Uterus (tissue), 4 donors: ENCODE measurements at places on chromosomes 11 and 22. TPM values are rescaled to one million over a fixed set of nuclear protein-coding genes. Genes with fewer than 3 reads are reported as not detected.

The ASCL3 gene
- not detected for total RNA-seq

The NTM gene
- total RNA-seq = not detected

The OR2AG1 gene
- total RNA-seq = not detected

The IRAG1 gene
- total RNA-seq = 54.5 TPM

The CHRM1 gene
- not detected for total RNA-seq

The HPX gene
- total RNA-seq = 0.29 TPM

DNA sequence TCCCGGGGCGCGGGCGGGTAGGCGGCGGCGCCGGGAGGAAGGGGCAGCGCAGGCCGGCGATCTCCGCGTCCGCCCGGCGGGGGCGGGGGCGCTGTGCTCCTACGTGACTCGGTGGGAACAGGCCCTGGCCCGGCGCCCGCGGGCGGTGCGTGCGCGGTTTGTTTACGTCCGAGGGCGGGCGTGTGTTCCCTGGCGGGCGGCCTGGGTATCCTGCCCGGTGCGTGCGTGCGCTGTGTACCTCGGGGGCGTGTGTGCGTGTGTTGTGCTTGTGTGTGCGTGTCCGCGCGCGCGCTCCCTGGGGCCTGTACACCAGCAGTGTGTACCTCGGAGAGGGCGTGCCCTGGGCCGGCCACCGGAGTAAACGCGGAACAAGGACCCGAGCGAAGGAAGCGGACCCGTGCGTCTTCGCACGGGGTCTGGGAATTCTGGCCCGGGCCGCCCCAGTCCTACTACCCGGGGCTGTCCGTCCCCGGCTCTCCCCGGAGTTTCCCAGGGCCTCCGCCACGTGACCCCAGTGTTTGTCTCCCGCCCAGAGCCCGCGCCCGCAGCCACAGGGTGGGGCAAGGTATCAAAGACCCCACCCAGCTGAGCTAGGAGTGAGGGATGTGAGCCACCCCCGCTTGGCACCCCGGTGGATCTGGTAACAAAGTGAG lies 769 bp downstream of the MAFF start:
- DNase-seq = peak; percentile 89

DNA sequence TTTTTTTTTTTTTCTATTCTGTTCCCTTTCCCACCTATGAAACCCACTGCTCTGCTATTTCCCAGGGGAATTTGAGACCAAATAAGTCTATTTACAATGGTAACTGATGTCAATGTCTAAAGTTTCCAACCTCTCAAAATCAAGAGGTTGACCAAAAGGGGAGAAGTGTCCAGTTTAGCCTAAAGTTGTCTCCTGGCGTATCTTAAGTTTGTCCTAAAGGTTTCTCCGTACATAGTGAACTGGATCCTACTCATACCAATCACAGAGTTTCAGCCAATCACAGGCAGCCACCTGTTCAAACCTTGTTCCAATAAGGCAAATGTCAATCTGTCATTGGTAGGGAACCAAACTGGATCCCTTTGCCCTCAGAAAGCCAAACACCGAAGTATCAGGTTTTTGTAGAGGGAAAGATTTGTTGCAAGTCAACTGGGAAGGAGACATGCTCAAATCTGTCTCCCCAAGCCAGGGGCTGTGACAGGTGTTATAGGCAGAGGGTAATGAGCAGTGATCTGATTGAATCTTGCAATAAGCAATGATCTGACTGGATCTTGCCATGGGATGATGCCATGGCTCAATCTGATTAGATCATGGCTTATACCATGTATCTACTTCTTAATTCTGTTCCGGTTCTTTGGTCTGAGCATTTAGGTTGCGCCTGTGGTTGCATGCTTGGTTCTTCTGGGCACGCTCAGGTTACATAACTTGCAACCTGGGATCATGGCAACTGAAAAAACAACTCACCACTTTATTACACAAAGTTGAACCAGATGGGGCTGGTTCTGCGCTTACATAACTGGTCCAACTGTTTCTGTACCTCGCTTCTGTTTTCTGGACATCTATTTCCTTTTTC lies 1.1 kb upstream of the VPS37C start:
- no peak for DNase-seq

- peak; percentile 94 for DNase-seq
Measured at GRCh38 chr22:38755911-38756532, at the start of gene SUN2. TSS of gene SUN2 (minus strand) at chr22:38755998. CDS start at chr22:38752628, 3,370 bp downstream.

GRCh38 chr11:1389932-1390568 lies at the start of gene BRSK2:
TSS of gene BRSK2 (plus strand) at chr11:1389934. CDS start at chr11:1390285, 351 bp downstream.
- DNase-seq = no peak

DNA sequence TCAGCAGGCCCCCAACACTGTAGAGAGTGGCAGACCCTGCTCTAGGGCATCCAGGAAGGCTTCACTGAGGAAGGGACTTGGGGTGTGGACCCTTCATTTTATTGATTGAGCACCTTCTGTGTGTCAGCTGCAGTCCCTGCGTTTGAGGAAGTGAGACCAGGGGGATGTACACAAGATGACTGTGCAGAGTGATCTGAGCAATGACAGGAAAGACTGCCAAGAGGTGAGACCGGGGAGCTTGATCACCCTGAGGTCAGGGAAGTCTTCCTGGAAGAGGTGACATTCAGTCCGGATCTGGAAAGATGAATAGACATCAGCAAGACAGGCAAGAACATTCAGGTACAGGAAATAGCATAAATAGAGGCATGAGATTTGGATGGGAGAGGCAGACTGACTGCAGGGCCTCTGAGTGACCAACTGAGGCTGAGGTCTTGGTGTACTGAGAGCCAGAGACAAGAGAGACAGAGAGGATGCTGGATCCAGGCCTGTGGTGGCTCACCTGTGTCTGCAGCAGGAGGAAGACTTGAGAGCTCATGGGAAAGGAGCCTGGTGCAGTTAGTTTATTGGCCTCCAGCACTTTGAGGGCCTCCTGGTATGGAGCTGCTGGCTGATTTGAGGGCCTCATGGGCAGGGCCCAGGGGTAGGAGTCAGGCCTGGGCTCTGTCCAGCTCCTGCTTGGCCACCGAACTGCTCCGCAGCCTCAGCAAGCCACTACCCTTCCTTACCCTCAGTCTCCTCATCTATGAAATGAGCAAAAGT lies 5.2 kb downstream of the DGAT2 start:
- no peak for DNase-seq

GRCh38 chr22:37318364-37319109 lies 36.2 kb downstream of the CYTH4 start:
- no peak for DNase-seq

- DNase-seq = no peak
Measured at GRCh38 chr11:72996959-72997358, 145.2 kb downstream of the FCHSD2 start.

GRCh38 chr11:108093128-108093904 lies 28.1 kb upstream of the ACAT1 start:
- no peak for DNase-seq

GRCh38 chr11:107413352-107413751 lies 44.3 kb downstream of the CWF19L2 start:
- DNase-seq = no peak

DNA sequence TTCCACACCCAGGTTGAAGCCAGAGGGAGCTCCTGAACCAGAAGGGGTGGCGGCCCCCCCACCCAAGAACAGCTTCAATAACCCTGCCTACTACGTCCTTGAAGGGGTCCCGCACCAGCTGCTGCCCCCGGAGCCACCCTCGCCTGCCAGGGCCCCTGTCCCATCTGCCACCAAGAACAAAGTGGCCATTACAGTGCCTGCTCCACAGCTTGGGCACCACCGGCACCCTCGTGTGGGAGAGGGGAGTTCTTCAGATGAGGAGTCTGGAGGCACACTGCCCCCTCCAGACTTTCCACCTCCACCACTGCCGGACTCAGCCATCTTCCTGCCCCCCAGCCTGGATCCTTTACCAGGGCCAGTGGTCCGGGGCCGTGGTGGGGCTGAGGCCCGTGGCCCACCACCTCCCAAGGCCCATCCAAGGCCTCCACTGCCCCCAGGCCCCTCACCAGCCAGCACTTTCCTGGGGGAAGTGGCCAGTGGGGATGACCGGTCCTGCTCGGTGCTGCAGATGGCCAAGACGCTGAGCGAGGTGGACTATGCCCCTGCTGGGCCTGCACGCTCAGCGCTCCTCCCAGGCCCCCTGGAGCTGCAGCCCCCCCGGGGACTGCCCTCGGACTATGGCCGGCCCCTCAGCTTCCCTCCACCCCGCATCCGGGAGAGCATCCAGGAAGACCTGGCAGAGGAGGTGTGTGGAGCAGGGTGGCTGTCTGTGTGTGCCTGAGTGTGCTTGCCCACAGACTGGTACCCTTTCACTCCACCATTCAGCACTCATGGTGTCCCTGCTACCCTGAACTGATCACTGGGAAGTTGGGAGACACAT lies 6.7 kb downstream of the PHOX2A start:
- no peak for DNase-seq

DNA sequence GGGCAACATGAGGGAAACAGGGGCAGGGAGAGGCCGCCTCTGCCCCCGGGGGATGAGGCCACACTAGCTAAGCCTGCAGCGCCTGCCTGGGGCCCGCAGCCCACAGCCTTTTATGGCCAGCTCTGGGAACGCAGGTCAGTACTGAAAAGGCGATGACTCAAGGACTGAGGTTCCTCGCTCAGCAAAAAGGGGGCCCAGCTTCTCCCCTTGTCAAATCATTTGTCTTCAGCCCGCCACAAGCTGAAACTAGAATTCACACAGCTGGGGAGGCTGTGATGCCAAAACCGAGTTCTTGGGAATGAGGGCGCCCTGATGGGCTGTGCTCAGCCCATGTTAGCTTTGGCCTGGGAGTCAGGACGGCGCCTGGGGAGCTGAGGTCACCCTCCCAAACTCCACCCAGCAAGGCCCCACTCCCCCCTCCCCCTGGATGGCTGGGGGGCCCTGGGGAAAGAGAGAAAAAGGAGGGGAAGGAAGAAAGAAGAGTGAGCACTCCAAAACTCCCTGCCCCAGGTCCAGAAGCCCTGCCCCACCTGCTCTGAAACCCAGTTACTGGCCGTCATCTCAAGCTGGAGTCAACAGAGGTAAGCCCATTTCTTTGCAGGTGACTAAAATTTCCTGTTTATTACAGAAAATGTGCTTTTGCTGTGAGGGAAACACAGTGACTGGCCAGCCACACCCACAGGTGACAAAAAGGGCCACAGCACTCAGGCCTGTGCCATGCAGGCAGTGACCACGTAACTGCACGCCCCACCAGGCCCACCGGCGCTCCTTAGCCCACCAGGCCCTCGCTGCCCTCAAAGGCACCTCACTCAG lies 13.7 kb downstream of the EHD1 start:
- DNase-seq = peak; percentile 90

DNA sequence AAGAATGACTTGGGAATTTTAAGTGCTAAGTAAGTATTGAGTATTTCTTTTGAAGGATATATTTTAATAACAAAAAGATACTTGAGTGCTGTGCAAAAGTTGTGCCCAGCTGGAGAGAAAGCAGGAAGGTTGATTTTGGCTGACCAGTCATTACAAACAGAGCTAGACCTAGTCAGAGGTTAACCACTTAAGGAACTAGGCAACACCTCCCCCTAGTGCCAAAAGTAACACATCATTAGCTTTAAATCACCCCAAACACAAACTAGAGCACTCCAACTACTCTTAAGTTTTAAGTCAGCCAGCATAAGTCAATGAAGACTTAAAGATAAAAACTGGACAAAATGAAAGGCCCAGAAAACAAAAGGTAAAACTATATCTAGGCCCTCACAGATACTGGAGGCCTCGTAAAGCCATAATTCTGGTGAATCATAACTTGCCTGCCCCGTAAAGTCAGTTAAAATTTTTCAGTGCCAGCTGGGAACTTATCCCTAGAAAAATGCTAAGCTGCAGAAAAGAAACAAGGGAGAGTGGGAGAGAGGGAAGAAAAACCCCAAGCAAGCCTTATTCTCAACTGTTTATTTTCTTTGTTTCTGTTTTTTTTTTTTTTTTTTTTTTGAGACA lies 4.6 kb downstream of the TMEM9B start:
- peak; percentile 54 for DNase-seq
